ENCODE measurements at places on chromosomes 6 and 20. TPM values are rescaled to one million over a fixed set of nuclear protein-coding genes. Genes with fewer than 3 reads are reported as not detected.

GRCh38 chr6:12232821-12233220, 57.3 kb upstream of the EDN1 start:
- no peak for DNase-seq

The PRDM13 gene
- not detected for total RNA-seq

DNA sequence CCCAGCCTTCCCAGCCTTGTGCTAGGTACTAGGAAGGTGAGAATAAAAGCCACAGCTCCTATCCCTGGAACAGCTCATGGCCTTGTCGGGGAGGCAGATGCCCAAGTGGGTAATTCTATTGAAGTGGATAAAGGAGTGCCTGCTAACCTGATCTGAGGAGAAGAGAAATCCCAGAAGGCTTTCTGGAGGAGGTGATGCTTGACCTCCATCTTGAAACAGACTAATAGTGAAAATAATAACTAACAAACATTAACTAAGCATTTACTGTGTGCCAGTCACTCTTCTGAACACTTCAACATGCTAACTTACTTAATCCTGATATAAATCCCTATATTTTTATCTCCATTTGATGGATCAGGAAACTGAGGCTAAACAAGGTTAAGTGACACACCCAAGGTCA, 493.2 kb upstream of the CHD6 start:
- no peak for DNase-seq

DNA sequence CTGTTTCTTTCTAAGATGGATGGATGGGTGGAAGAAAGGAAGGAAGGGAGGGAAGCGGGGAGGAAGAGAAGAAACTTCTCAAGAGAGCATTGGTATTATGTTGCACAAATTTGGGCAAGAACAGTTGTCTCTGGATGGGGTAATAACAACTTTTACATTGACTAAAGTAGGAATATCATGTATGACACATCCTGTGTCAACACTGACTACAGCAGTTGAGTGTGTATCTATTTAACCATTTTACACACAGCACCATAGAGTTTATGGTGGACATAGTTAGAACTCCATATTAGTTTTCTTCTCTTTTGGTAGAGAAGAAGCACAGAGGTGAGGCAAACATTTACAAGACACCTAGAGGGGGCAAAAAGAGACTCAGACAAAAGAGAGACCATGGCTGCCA, 44.2 kb upstream of the RNF146 start:
- no peak for DNase-seq

The TFAP2C gene
- total RNA-seq, result 34.8 TPM

The TCP11 gene
- total RNA-seq, result not detected

DNA sequence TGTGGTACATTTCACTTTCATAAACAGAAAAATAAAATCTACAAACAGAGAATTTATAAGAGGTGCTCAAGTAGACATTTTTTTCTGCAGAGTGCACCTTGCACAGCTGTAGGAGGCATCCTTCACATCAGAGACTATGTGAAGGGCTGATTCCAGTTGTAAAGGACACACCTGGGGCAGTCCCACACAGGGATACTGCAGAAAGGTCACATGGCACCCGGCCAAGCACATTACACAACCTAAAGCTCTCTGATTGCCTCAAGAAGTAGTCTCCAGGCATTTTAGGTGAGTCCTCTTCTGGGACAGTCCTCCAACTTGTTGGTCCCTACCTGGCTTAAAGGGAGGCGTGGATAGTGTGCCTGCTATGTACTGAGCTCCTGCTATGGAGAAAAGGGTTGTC, 502.9 kb upstream of the NOX3 start:
- DNase-seq, result no peak

Data from PC-9 (cell line).